Urinary bladder (tissue), 4 donors: ENCODE measurements at places on chromosomes 2 and 18. TPM values are rescaled to one million over a fixed set of nuclear protein-coding genes. Genes with fewer than 3 reads are reported as not detected.

Gene GALM
- 16.8 TPM for total RNA-seq

DNA sequence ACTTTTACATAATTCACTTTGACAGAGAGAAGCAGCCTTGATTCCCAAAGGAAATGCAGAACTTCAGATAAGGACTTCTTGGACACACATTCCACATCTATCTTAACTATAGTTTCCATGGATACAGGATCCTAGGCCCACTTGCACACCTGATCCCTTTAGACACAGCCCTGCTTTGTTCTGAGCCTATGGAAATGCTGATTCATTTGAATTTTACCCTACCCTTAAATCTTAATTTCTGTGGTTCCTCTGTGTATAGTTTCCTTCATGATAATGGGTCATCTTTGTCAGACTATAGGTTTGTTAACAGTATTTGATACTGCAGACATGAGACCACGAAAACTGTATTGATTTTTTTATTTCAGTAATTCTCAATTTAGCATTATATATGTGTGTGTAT, 77.4 kb downstream of the ACTR3 start:
- no peak for DNase-seq

- no peak for DNase-seq
Observed at GRCh38 chr18:470661-471501, 29.6 kb downstream of the COLEC12 start.

- no peak for DNase-seq
Observed at GRCh38 chr2:149422991-149423338, 92.6 kb downstream of the LYPD6 start.

GRCh38 chr2:236250909-236251579, 13.2 kb downstream of the ASB18 start:
- DNase-seq: no peak

- no peak for DNase-seq
Observed at GRCh38 chr18:33404244-33404873, 36.2 kb downstream of the CCDC178 start.

Gene CDK15
- total RNA-seq: 3.7 TPM

- DNase-seq: no peak
Observed at GRCh38 chr2:135636982-135637381, 104.7 kb upstream of the UBXN4 start.

Gene LYG1
- total RNA-seq: 0.79 TPM
